ENCODE measurements at places on chromosomes 2 and 18. TPM values are rescaled to one million over a fixed set of nuclear protein-coding genes. Genes with fewer than 3 reads are reported as not detected.

The CYP27A1 gene
- total RNA-seq = not detected

GRCh38 chr18:70520867-70521266 is 232.0 kb downstream of the SOCS6 start:
- no peak for DNase-seq

DNA sequence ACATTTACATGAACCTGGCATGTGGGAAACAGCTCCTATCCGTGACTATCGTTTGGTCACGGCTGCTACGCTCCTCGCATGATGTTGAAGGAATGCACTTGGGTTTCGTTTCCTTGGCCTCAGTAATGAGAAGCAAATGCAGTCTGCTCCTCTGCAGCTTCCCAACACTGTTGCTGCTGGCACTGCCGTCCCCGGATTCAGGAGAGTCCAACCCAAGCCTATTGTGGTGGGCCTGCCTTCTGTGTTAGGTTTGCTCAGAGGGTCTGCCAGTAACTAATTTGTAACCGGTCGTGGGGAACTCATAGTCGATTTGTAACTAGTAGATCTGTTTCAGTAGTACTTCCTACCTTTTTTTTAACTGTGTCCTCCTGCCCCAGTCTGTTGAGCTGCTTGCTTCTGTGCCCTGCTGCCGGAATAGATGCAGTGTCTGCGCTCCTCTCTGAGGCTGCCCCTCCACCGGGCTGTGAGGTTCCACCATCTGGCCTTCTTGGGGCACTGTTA is 58.4 kb downstream of the WDSUB1 start:
- no peak for DNase-seq

DNA sequence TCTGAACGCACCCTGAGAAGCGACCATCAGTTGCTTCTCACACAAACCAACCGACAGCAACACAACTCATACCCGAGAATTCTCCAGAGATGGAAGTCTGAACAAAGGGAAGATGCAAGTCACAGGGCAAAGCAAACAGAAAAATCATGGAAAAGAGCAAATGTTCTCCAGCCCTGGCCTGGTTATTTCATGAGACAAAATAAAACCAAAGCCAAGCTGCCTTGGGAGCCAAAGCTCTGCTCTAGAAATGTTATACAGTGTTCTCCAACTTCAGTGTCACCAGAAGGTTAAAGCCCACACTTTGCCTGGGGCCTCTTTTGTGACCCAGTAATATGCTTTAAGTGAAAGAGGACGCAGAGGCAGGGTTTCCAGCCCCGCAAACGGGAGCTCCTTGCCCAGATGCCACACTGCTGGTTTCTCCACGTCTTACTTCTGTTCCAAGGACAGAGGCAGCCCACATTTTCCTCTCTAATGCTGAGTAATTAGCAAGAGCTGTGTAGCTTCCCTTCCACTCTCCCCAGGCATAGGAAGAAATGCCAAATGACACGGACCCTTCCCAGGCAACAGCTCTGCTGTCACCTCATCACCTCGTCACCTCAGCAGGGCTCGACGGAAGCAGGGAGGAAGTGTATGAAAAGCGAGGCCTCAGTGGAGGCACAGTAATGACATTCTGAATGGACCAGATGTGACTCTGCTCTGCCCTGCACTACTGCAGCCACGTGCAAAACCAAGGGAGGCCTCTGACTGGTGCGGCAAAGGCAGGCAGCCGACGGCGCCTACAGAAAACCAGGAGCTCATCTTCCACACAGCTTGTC is 64.7 kb downstream of the FBXO15 start:
- no peak for DNase-seq

DNA sequence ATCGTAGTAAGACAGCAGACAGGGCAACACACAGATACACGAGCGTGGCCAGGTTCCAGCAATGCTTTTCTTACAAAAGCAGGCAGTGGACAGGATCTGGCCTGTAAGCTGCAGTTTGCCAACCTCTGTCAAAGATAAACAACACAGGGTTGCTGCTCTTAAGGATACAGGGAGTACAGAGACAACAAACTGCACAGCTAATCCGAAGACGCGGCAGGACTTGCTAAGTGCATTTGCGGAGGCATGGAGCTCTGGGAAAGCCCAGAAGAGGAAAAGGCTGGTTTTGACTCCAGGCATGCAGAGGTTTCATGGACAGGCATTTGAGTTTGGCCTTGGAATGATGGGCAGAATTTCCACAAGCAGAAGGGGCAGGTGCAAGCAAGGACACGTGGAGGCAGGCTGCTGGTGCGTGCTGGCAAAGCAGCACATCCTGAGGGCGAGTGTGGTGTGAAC is 24.4 kb downstream of the SERTAD2 start:
- no peak for DNase-seq

- DNase-seq = no peak
These were observed 431.4 kb upstream of the TNP1 start for GRCh38 chr2:217291259-217291658.

DNA sequence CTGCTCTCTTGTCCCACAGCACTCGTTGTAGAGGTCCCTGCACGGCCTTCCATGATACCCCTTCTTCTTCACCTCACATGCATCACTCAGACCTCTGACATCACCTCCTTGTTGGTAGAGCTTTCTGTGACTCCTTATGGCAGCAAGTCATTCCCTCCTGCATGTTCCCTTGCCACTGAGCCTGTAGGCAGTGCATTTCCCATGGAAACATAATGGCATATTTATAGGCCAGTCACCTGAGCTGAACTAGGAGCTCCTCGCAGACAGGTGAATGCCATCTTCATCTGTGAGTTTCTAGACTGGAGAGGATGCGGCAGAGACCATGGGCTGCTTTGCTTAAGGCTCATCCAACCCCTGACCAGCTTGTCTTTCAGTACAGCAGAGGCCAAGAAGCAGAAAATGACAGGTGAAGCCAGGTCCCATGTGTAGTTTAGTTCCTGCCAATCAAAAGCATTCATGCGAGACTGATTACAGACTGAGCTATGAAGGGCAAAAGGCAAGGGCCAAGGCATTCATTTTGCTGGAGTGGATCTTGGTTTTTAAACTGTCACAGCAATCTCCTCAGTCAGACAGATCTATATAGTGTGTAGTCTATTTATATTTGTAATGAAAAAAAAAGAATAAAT is 59.4 kb upstream of the NEDD4L start:
- no peak for DNase-seq

GRCh38 chr2:71853858-71854257 is 293.8 kb downstream of the CYP26B1 start:
- DNase-seq = no peak

GRCh38 chr2:55478610-55479304 is 40.8 kb upstream of the CFAP36 start:
- DNase-seq = no peak

DNA sequence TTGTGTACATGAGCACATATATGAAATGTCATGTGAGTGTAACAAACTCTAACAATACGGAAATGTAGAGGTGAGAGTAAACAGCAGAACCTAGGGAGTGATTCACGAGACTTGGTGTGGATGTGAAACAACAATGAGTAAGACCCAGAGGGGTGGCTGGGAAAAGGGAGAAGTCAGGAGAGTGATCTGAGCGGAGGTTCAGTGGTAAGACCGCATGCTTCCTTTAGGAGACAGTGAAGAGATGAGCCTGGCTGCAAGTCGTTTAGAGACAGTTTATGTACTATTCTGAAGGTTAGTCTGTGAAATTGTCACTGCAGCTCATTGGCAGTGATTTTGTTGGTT is 150.6 kb downstream of the PRPF40A start:
- no peak for DNase-seq

DNA sequence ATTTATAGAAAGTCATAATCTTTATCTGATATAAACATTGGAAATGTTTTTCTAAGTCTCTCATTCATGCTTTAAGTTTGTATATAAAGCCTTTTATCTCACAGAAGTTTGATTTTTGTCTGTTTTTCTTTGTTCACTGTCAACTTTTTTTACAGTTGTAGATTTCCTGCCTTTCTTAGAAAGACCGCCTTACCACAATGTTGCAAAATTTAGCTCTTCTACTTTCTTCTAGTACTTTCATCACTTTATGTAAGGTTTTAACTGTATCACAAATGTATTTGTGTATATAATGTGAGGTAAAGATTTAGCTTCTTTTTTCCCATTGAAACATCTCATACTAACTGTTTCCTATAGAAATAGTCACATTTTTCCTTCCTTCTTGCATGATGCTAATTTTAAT is 136.1 kb downstream of the DNAH6 start:
- no peak for DNase-seq

DNA sequence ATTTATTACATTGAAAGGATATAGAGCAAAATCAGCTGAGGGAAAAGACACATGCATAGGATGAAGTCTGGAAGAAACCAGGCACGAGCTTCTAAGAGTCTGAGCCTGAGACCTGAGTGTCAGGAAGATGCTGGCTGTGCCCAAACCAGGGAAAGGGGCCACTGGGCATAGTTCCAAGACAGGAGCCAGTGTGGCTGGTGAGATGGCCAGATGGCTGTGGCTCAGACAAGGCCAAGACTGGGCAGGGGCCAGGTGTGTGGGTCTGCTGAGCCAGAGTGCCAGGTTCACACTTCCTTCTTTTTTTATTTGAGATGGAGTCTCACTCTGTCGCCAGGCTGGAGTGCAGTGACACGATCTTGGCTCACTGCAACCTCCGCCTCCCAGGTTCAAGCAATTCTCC is 95.5 kb upstream of the ATG16L1 start:
- no peak for DNase-seq

All from H4 (cell line).